Left lung (tissue), 14 donors: ENCODE measurements at places on chromosomes 2 and 18. TPM values are rescaled to one million over a fixed set of nuclear protein-coding genes. Genes with fewer than 3 reads are reported as not detected.

PLCD4 gene
- 0.89 TPM for total RNA-seq

DNA sequence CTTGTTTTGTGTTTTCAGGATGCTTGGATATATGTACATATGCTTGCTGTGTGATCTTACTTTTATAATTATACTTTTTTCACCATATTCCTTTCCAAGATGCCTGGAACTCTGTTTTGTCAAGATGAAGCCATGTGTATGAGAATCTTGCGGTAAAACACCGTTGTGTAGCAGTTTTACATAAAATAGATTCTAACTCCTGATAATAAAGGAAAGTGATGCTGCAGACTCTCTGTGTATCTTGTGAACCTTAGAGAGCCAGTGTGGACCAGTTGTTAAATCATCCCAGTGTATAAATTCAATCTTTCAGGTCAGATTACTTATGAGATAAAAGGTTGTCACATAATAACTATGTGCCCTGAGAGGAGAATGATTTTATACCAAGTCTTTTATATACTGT lies 12.5 kb upstream of the ITGA4 start:
- no peak for DNase-seq
- no peaks in the 10 kb centered on the region for H3K36me3 ChIP-seq
- no peak overlapping the region for H3K4me3 ChIP-seq

DNA sequence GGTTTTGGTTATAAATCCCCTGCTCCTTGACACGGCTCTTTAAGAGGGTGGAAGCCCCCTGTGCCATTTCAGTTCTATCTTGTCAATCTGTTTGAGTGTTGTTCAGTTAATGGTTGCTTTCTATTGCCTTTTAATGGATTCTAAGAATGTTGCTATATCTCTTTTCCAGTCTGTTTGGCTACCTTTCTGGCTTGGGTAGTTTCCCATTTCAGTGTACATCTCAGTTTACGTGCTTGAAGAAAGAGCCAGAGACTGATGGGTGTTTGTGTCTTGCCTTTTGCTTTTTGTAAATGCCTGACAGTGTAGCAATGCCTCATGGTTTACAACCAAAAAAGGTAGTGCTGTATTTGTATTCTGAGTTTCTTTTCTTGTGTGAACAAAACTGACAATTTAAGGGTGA lies 45.3 kb downstream of the SPATS2L start:
- H3K4me3 ChIP-seq, result no peak overlapping the region
- H3K27me3 ChIP-seq, result no peaks in the 10 kb centered on the region
- H3K36me3 ChIP-seq, result no peaks in the 10 kb centered on the region
- no peaks in the 10 kb centered on the region for H3K4me1 ChIP-seq
- DNase-seq, result no peak

DNA sequence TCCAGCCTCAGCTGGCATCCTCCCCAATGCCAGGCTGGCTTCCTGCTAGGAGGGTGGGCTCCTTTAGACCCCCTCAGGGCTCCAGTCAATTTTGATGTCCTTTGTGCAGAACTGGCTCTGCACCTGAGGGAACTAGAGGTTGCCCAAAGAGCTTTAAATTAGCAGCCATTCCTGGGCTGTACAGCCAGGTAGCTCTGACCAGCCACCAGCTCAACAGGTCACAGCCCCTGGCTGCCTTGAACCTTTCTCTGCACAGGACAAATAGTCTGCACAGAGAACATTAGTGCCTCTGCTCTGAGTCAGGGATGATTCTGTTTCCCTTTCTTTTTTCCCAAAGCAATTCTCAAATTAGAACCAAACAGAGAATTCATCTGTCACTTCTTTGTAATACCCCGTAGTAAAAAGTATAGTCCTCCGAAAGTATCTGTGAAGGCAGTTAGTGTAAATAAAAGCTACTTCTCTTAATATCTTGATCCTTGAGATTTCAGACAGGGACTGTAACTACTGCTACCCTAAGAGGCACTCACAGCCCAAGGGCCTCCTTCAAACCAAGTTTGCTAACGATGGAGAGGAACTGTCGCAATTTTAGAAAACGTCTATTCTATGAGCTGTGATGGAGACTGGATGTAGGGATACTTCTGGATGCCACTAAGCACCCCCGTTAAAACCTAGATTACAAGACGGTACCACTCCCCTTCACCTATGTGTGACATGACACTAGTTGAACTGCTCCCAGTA lies 3.0 kb downstream of the TTC32 start:
- H3K27me3 ChIP-seq, result no peaks in the 10 kb centered on the region
- H3K27ac ChIP-seq, result no peak overlapping the region
- no peak overlapping the region for H3K4me3 ChIP-seq
- peaks cover 48% of the 10 kb centered on the region for H3K4me1 ChIP-seq
- H3K36me3 ChIP-seq, result no peaks in the 10 kb centered on the region
- DNase-seq, result no peak

DNA sequence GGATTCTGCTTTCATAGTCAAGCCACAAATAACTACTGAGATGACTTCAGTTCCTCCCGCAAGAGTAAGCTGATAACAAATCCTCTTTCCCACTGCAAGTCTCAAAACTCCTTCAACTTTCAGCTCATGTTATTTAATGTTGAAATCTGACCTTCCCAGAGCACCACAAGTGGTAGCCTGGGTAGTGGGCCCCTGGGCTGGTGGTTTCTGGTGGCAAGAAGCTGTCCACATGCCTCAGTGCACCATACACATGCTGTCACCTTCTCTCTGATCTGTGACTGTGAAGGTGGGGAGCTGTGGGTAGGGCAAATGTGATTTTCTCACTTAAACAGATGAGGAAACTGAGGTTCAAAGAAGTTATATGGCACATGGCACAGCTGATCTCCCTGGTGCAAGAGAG lies 246.1 kb upstream of the EPAS1 start:
- H3K27me3 ChIP-seq, result no peaks in the 10 kb centered on the region
- no peak overlapping the region for H3K27ac ChIP-seq
- no peak overlapping the region for H3K4me3 ChIP-seq
- DNase-seq, result no peak
- H3K4me1 ChIP-seq, result no peaks in the 10 kb centered on the region

- H3K27me3 ChIP-seq, result no peaks in the 10 kb centered on the region
- peaks cover 2% of the 10 kb centered on the region for H3K4me1 ChIP-seq
- no peak overlapping the region for H3K4me3 ChIP-seq
- H3K27ac ChIP-seq, result no peak overlapping the region
- DNase-seq, result no peak
These were observed 143.7 kb downstream of the KLHL29 start for GRCh38 chr2:23528690-23529089.

GRCh38 chr2:134041877-134042276 lies 212.0 kb upstream of the MGAT5 start:
- no peak overlapping the region for H3K27ac ChIP-seq
- no peaks in the 10 kb centered on the region for H3K27me3 ChIP-seq
- no peaks in the 10 kb centered on the region for H3K4me1 ChIP-seq
- H3K4me3 ChIP-seq, result no peak overlapping the region
- no peaks in the 10 kb centered on the region for H3K36me3 ChIP-seq

- no peak overlapping the region for H3K27ac ChIP-seq
- no peak for DNase-seq
- no peaks in the 10 kb centered on the region for H3K4me1 ChIP-seq
- H3K36me3 ChIP-seq, result no peaks in the 10 kb centered on the region
- no peaks in the 10 kb centered on the region for H3K27me3 ChIP-seq
These were observed 492.4 kb upstream of the ACVR2A start for GRCh38 chr2:147352264-147353071.
